ENCODE measurements at places on chromosomes 7 and 10.

GRCh38 chr7:98828368-98828767 is 41.4 kb downstream of the TMEM130 start:
- DNase-seq: no peak

DNA sequence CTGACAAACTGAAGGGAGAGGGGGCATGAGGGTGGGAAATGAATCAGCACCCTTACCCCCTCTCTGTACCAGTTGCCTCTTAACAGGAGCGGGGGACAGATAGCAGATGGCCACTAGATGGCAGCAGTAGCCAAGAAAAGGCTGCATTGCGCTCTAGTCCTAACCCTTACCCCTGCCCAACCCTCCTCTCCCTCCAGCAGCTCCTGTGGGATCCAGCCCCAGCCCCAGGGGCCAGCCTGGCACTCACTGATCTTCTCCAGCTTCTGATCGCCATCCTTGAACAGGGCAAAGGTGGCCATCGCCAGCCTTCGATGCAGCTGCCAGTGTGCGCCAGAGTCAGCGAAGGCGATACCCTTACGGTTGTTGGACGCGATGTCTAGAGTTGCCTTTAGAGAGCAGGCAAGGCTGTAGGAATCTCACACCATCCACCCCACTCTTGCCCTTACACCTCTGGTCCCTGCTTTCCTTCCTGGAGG is 2.2 kb downstream of the CYP17A1 start:
- DNase-seq: peak; percentile 45

DNA sequence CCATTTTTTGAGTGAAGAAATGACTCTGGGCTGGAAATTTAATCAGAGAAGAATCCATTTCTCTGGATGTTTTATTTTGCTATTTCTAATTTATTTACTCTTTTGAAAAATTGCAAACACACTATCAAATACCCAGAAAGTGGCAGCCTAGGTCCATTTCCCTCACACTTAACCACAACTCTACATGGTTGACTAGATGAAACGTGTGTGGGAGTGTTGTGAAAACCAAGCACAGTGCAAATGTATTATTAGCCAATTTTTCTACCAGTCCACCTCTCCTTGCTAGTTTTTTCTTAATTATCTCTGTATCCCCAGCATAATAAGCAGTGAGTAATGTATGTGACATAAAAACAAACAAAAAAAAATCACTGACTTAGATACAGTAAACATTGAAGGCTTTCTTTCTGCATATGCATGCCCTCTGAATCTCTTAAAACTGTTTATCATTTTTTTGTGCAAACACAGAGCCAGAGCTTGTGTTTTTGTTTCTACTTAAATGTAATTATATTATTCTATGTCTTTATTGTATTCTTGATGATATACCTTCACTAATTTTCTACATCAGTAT is 30.9 kb downstream of the SCIN start:
- no peak for DNase-seq

DNA sequence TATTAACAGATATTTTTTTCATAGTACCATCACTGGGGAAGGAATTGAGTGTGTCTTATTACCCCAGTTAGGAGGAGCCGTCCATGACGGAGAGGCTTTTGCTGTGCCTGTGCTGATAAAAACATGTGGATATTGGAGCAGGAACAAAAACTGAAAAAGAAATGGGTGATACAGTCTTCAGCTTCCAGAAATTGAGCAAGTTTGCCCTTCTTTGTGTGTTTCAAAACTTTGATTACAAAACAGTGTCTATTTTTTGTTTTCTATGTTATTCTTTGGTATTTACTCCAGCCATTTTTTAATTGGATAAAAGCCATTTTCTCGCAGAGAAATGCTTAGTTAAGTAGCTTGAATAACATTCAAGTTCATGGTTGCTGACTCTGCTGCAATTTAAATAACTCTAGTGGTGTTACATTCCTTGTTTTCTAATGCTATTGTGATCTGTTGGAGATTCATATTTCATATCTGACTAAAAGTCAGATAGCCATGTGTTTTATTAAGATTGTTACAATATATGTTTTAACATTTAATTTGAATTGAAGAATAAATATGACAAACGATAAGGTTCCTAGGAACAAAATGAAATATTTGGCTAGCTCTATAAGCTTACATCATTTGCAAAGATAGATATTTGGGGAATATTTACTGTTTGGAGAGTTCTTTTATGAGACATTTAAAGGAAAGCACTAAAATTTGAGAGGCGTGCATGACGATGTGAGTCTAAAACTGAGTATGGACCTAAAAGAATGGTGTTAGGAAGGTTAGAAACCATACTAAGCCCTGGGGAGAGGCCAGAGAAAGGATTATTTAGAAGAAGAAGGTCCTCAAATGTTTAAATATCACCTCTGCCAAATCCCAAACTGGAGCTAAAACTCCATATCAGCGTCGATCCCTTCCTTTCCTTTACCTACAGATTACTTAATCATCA is 747.3 kb upstream of the CELF2 start:
- no peak for DNase-seq

DNA sequence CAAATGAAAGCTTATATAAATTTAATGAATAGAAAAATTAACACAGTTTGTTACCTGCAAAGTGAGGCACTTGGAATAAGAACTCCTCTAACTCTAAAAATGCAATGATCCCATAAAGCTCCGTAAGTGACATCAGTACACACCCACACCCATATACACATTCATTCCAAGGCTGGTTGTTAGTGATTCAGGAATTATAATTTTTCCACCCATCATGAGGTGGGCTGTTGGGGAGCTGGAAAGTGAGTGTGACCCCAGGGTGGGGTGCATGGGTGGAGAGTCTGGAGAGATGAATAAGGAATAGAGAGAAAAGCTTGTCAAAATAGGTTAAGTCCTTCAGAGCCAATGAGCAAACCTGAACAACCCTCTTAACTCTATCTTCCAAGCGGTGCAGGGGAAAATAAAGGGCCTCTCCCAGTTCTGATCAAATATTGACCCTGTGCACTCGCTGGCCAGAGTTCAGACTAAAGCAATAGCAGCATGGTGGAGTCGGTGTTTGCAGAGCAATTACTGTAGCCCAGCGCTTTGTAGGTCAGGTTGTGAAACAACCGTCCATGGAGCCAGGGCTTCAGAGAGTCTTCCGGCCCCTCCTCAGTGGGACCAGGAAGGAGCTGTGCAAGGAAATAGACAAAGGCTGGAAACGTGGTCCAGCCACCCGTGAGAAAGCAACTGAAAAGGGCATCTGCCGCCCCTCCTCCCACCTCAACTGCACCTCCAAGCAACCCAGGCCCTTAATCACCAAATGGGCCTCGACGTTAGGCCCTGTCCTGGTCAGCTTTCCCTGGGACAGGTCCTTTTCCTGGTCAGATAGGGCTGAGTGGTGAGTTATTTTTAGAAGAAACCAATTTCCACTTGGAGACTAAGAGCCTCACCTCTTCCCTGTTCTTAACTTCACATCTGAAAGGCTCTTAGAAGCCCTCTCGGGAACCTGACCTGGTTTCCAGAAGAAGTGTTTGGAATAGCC is 61.2 kb downstream of the SH3PXD2A start:
- DNase-seq: no peak

- no peak for DNase-seq
These were observed 223.6 kb upstream of the KMT2E start for GRCh38 chr7:104790440-104790839.

DNA sequence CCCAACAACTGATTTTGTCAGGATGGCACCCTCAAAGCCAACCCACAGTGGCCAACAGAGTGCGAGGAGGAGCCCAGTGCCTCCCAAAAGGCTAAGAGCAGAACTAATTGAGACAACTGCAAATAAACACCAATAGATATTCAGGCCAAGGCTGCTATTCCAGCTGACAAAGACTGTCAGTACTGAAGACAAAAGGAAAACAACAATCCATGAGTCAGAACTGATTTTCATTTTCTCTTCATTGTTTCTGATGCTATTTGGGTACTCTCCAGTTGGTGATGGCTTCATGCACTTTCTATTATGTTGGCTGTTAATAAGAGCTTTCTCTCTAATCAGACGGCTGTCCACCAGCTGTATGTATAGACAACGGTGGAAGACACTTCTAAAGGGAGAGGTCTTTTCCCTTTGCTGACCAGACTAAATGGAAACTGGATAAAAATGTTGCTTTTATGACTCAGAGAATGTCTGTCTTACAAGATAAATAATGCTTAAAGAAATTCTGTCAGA is 515.9 kb downstream of the PARD3 start:
- no peak for DNase-seq

DNA sequence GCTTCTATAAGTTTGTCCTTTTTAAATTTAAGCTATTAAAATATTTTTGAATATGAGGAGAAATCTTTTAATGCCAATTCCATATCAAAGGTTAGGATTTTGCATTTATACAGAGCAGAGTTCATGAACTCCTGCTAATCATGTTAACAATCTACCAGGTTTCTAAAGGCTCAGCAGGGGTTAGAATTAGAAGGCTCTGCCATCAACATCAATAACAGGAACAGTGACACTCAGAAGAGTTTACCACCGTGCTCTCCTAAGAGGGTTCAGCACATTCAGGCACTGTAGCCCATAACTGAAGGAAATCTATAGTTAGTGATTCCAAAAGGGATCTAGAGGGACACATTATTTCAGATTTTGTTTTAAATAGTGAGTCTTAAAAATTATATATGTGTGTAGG is 100.1 kb downstream of the HOXA1 start:
- no peak for DNase-seq

GRCh38 chr7:106883456-106884026 is 18.5 kb downstream of the PIK3CG start:
- DNase-seq: no peak

DNA sequence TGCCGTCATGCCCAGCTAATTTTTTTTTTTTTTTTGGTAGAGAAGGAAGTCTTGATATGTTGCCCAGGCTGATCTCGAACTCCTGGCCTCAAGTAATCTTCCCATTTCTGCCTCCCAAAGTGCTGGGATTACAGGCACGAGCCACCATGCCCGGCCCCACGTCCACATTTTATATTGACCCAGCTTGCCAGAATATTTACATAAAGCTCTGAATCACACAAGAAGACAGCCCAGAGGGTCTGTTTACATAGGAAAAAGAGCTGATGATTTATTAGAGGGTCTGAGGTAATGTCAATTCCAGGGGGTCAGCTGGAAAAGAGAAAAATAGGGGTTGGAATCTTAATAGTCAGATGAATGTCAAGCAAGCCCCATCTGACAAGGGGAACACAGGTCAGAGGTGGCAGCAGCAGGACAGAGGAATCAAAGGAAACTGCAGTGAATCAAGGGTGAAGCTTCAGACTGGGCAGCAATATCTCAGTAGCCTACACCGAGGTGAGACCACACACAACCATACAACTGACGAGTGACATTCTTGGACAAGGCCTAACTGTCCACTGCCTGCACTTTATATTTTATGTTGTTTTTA is 15.8 kb upstream of the SLF2 start:
- no peak for DNase-seq

DNA sequence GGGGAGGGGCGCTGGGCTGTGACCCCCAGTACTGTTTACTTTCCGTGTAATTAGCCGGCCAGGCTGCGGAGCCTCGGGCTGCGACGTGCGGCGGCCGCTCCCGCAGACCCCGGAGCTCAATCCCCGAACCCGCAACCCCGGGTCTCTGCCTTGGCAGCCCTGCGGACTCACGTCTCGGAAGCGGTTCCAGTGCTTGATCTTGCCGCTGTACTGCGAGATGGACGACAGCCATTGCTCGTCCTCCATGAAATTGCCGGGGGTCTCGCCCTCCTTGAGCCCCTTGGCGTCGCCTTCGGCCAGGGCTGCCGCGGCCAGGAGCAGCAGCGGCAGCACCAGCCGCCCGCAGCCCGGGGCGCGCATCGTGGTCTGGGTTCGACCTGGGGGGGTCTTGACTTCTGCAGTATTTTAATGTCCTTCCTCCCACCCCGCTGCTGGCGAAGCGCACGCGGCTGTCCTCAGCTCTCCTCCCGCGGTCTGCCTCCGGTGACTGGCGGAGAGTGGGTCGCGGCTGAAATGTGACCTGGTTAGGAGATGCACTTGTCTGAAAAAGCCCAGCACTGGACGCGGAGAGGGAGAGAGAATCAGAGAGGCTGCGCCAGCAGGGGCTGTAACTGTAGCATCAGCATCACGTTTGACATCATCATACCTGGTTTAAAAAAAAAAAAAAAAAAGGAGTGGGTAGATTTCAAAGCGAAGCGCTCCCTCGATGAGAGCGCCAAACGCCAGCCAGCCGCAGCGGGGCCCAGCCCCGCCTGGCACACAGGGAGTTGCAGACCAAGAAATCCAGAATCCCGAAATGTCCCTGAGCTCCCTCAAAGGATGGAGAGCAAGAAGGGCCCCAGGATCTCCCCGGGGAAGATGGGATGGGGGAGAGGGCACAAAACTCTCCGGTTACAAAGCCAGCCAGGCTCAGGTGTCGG is at the start of gene SPOCK2:
SPOCK2 (minus strand) TSS at position 583 of the 920 bp plus-strand sequence; CDS start at position 360, 223 bp downstream.
- peak; percentile 61 for DNase-seq

GRCh38 chr10:63889803-63890202 is 368.6 kb downstream of the REEP3 start:
- no peak for DNase-seq

GRCh38 chr7:29337546-29338116 is 143.1 kb downstream of the CHN2 start:
- DNase-seq: no peak

DNA sequence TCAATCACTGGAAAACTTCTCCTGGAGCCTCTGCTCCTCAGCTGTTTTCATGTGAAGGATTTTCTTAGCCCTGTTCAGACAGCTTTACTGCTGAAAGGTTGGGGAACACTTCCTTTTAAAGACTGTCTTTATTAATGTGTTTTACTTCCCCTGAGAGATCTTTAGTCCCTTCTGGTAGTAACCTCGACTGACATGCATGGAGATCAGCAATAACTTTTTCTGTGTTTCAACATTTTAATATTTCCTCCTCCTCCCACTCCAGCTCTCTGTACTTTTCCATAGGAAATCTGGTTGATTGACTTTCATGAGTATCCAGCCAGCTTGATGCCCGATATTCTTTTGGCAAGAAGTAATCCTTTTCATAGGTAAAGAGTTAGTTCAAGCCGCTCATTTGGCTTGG is 62.7 kb upstream of the STRIP2 start:
- no peak for DNase-seq

- no peak for DNase-seq
These were observed 135.4 kb downstream of the DOCK4 start for GRCh38 chr7:112070674-112071256.

GRCh38 chr7:139531094-139531493 is 7.6 kb downstream of the CLEC2L start:
- DNase-seq: no peak

- DNase-seq: no peak
These were observed 619.3 kb upstream of the ADARB2 start for GRCh38 chr10:2356670-2357069.

DNA sequence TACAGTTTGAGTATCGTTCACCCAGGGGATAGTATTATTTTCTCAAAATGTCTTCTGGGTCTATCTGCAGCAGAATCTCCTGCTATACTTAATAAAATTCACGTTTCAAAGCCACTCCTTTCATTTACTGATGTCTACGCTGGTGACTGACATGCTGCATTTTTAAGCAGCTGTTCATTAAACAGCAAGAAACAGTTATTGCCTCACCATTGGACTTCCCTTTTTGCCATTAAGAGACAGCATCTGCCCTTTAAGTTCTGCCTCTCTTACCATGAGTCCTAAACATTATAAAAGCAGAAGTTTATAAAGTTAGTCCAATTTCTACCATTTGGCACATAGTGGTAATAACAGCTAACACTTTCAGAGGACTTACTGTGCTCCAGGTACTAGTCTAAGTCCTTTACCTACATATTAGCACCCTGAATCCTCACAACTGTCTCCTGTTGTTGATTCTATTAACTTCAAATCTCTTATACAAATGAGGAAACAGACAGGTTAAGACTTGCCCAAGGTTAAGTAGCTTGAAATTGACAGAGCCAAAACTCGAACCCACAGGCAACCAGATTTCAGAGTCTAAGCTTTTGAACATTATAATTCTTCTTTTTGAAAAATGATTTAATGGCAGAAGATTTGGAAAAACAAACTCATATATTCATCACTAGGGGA is 169.5 kb downstream of the SNX13 start:
- no peak for DNase-seq
